ENCODE measurements at places on chromosomes 11 and 22.

DNA sequence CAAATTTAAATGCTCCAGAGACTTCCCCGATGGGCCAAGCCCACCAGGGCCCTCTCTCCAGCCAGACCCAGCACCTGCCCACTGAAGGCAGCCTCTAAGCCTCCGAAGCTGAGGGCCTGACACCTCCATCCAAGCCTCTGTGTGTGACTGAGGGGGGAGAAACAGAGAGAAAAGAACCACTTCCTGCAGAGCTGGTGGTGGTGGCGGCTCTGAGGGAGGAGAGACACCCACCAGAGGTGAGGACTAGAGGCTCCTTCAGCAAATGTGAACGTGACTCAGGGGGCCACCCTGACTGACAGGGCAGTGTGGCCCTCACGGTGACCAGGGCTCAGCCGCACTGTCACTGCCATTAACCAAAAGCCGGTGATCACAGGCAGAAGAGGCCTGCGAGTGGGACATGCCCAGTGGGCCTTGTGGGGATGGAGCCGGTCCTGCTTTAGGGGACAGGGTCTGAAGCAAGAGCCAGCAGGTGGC, 31.0 kb upstream of the CD5 start:
- no peak for DNase-seq

GRCh38 chr11:22466351-22466750, 128.2 kb downstream of the SLC17A6 start:
- DNase-seq, result no peak

GRCh38 chr22:40199852-40200251, 22.1 kb downstream of the TNRC6B start:
- DNase-seq, result no peak

- no peak for DNase-seq
These were observed 29.8 kb downstream of the SCUBE1 start for GRCh38 chr22:43313244-43313889.

- no peak for DNase-seq
These were observed 4.4 kb downstream of the TMPRSS6 start for GRCh38 chr22:37105154-37105553.

DNA sequence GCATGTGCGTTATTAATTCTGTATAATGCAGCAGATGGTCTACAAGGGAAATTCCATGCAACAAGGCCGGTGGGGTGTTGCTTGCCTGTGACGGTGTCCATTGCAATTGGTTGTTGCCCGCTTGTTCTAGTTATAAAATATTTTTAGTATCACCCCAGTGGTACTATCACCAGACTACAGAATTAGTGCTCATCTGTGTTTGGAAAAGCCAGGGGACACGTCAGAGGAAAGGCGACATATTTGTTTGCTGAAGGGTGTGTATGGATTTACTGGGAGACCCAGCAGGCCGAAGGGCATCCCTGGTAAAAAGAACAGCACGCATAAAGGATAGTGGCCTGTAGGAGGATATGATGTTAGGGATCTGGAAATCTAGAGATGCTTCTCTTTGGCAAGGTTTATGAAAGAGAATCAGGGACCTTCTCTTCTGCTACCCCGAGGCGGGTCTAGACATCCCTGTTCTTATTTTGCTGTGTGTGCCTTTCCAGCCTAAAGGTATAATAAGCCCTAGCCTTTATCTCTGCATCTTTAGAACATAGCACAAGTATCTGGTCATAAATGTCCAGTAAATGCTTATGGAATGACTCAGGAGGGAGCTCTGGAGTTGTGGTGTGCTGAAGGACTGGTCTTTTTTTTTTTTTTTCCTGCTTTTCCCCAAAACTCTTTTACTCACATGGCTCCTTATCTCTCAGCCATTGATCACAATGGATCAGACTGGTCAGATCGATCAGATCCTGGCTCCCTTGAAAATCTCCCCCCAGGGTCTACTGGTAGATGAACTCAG, 90.9 kb downstream of the LDLRAD3 start:
- no peak for DNase-seq

DNA sequence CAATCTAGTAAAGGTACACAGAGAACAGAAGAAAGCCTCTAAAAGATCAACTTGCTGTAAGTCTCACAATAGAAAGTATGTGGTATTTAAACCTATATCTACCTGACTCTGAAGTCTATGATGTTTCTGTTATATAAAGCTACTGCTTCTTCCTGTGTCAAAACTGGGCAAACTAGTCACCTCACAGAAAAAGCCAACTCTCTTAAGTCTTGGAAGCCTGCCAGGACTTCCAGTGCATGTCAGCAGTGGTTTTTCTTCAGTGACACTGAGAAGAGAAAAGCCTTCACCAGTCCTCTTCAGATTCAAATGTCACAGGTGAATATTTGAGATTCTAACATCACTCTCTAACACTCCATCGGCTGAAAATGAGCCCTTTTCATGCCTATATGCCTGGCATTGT, 808.0 kb downstream of the DLG2 start:
- DNase-seq, result no peak

- peak; percentile 21 for DNase-seq
These were observed 4.9 kb downstream of the CWC15 start for GRCh38 chr11:94968334-94968958.

- no peak for DNase-seq
These were observed 38.9 kb downstream of the RELT start for GRCh38 chr11:73414977-73415651.

DNA sequence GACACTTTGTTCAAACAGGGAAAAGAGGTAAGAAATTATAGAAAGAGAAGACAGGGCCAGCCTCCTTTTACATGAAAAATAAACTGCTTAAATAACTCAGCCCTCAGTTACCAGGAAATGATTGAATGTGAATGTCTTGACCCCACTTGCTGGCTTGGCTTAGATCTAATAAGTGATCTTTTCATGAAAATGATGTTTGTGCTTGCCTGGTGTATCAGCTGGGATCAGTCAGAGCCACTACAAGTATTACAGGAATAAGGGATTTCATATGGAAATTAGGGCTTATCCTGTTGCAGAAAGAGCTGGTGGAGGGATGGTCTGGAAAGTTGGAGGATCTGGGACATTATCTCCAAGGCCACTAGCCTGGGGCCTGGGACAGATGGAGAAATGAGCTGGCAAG, 51.8 kb downstream of the COMMD9 start:
- no peak for DNase-seq

- DNase-seq, result no peak
These were observed 127.6 kb upstream of the C11orf58 start for GRCh38 chr11:16610738-16611388.

DNA sequence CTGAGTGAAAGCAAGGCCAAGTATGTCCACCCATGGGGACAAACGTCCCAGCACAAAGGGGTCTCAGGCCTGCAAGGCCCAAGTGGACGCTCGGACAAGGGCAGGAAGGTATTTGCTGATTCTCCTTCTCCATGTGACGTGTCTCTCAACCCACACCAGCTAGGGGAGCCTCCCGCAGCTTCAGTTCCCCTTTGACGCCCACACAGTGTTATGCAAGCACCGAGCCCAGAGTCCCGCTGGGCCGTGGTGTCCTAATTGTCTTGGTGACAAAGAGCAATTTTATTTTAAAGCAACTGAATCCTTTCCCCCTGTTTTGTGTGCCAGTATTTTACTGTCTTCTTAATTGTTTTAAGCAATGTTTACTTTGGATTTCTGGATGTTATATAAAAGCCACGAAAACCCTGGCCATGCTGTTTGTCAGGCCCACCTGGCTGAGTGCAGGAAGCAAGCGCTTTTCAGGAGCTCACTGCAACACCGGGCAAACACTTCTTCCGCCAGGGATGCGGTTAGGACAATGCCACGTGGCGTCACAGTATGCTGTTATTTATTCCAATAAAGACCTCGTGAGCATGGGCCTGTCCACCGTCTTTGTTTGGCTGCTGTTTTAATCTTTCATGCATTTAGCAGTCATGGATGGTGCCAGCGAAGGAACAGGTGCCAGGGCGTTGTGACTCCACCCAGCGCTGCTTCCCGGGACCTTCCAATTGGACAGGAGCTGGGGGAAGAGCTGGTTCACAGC, 8.2 kb upstream of the PARVG start:
- peak; percentile 24 for DNase-seq
